Pancreas (tissue), 10 donors: ENCODE measurements at places on chromosomes 5 and 9.

GRCh38 chr5:124841829-124842712, 95.6 kb upstream of the ZNF608 start:
- no peak for DNase-seq

DNA sequence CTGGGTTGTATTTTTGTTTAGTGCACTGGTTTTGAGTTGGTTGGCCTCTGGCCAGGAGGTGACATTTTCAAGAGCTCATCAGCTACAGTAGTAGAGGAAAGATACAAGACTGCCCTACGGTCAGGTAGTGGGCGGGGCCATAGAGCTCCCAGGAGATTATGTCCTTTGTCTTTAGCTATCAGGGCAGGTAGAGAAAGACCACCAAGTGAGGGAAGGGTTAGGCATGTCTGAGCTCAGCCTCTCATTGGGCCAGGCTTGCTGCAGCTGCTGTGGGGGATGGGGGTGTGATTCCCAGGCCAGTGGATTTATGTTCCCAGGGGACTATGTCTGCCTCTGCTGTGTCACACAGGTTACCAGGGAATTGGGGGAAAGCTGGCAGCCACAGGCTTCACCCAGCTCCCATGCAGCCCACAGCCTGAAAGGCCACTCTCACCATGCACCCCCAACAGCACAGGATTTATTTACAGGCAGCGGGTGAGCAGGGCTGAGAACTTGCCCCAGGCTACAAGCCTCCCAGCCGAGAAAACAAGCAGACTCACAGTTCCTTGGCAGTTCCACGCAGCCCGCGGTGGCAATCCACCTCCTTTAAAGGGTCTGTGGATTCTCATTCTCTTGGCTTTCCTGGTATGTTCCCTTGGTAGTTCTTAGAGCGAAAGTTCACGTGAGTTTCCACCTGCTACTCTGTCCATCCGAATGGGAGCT, 37.5 kb upstream of the BOD1 start:
- DNase-seq, result no peak

DNA sequence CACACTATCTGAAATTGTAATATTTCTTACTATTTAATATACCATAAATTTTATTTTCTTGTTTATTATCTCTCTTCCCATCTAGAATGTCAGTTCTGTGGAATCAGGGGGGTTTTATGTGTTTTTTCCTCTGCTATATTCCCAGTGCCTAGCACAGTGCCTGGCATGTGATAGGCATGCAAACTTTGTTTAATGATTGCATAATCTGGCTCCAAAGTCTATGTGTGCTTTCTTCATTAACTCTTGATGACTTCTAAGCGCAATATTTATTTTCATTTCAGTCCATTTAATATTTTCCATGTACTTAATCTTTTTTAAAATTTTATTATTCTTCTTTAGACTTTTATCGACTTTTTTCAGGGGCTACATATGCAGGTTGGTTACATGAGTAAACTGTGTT, 60.4 kb upstream of the CDK5RAP2 start:
- DNase-seq, result no peak

- no peak for DNase-seq
Observed at GRCh38 chr9:14159440-14160216, 154.3 kb downstream of the NFIB start.

DNA sequence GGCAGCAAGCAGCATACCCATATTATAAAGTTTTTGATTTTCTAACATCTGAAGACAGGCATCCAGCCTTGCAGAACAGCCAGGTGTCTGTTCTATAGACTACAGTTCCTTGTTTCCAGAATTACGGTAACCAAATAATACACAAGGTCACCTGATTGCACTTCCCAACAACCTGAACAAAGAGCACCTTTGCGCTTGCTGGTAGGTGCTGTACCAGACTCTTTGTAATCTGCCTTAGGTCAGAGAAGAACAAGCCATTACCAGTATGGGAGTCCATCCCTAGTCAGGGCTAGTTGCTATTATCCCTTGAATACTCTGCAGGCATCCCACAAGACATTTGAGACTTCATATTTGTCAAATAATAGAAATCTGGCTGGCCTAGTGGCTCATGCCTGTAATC, 256.2 kb downstream of the ARRDC3 start:
- DNase-seq, result no peak

DNA sequence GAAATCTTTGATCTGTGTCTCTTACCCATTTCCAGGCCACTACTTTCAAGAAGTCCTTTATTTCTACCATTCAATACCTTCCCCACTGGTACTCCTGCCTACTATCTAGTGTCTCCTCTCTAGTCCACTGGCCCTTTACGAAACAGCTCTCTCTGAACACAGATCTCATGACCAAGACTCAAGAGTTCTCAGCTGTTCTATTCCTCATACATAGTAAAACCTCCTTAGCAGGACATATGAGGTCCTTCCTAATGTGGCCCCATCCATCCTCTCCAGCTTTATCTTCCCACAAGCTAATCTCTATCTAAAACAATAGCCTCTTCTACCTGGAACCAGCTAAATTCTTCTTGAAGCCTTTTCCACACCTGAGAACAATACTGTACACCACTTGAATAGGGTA, 2.6 kb downstream of the TEX10 start:
- no peak for DNase-seq

DNA sequence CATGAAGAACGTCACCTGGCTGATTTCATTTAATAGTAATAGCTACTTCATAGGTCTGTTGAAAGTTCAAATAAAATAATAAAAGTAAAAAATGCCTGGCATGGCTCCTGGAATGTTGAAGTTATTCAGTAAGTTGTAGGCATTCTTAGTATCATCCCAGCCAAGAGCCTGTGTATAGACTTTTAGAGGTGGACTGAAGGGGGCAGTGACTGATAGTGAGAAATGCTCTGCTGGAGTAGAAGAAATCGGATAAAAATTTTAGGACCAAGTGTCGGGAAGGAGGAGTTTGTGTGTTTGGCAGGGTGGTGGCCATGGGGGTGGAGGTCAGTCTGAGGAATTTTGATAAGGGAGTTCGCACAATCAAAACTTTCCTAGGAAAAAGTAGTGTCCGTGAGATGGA, 3.6 kb downstream of the ZFP2 start:
- DNase-seq, result no peak

- no peak for DNase-seq
Observed at GRCh38 chr5:142939884-142940283, 169.7 kb downstream of the ARHGAP26 start.

DNA sequence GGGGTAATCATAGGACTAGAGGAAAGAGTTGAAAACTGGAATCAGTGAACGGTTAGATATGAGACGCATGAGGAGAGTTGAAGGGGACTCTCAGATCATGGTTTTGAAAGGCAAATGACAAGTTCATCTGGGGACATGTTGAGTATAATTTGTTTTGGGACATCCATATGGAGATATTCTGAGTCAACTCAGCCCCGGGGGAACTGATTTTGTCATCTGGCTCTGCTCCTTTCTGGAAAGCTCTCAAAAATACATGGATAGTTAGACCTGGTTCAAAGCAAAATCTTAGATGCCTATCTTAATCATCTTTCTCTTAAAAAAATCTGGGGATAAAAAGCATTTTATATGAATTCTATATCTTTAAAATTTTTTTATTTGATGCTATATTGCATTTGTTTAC, 161.2 kb downstream of the SNX18 start:
- no peak for DNase-seq

DNA sequence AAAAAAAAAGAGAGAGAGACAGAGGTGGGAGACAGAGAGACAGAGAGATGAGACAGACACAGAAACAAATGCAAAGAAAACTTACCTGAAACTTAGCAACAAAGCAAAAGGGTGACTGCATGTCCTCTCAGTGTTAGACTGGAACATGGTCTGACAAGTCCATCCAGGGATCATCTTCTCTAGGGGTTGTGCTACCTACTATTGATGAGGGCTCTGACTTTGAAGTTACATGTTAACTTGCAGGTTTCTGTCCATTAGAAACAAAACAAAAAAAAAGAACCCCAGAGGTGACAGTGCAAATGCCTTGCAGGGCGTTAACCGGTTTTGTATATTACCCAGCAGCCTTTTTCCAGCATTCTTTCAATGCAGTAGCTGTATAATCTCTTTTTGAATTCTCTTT, 13.6 kb upstream of the SPARC start:
- no peak for DNase-seq

- no peak for DNase-seq
Observed at GRCh38 chr5:33824516-33825195, 67.1 kb downstream of the ADAMTS12 start.

DNA sequence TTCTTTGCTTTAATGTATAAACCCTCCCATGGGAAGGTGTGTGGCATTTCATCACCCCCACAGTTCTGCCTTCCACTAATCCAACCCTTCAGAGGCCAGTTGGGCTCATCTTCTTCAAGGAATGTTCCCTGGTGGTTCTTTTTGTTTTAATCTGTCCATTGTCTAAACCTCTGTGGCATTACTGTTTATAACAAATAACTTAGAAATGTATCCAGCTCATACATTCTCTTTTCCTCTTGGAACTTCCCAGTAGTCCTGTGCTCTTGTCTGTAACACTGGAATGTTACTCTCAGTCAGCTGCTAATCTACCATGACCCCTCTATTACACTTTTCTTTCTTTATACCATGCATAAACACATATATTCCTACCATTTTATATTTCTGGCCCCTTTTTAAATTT, 213.5 kb upstream of the TARS1 start:
- no peak for DNase-seq

DNA sequence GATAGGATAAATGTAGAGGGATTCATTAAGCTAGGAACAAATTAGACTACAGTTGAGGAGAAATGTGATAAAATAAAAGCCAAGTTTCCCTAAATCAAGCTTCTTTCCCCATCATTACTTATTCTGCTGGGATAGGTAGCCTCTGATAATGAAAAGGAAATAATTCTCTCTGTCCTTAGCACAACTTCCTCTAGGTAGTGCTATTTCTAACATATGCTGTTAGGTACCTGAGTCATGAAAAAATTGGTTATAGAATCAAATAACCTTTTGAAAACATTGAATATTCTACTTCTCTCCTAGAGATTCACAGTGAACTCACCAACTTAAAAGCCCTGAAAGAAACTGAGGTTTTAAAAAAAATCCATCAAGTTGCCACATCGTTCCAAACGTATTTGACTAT, 1793.1 kb downstream of the EFNA5 start:
- no peak for DNase-seq
